Chondrocyte (in vitro differentiated cells): ENCODE measurements at places on chromosomes 5 and 9. TPM values are rescaled to one million over a fixed set of nuclear protein-coding genes. Genes with fewer than 3 reads are reported as not detected.
A peak's percentile ranks its signal among the peaks of the same experiment; 100 is the strongest.

DNA sequence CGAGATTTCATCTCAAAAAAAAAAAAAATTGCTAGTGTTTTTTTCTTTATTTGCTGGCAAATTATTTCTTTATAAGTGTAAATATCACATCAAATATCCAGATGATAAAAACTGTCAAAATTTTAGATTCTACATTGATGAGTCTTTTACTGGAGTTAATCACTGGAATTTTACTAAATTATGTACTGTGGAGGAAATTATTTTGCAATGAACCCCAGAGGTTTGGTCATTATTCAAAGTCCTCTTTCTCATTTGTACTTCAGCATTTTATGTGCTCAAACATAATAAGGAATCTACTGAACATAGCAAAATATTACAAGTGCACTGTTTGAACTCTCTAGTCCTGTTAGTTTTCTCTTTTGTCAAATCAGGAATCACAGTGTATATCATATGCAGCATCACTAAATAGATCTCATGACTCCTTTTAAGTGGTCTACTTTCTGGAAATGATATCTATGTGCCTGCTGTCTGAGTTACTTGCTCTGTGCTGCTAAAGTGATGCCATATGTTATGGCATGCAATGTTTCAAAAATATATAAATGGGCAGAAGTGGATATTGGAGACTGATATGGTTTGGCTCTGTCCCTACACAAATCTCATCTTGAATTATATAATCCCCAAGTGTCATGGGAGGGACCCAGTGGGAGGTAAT, 18.0 kb downstream of the OTULINL start:
- DNase-seq: no peak

SLC6A3 gene
- not detected in 3 replicates for total RNA-seq

DNA sequence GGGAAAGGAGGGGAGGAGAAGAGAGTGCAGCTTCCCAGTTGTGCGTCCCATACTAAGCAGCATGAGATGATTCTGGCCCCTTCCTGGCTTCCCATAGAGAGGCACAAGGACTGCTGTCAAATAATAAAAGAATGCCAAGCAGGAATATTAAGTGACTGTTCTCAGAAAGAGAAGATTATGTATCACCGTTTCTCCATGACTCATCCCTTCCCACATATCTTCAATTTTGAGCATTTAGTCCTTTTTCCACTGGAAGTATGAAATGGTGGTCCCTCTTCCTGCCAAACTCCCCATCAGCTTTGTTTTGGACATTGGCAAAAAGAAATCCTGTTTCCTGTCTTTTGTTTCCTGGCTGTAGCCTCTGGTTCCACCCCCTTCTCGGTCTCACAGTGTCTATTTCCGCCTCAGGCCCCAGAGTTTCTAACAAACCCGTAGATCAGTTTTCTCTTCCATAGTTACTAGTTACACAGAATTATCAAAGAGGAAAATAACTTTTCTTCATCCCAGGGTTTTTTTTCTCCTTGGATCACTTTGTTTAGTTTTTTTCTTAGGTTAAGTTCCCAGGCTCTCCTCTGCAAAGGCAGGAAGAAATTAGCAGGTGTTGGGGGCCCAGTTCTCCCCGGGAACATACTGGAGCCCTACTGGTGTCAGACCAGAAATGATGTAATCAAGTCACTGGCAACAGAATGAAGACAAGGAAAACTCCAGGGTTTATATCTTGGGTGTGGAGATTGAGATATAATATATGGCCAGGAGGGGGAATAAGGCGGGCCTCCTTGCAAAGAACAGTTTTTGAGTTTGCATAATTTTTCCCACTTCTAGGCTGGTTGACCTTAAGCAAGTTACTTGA, 26.4 kb upstream of the ARHGAP26 start:
- DNase-seq: no peak

DNA sequence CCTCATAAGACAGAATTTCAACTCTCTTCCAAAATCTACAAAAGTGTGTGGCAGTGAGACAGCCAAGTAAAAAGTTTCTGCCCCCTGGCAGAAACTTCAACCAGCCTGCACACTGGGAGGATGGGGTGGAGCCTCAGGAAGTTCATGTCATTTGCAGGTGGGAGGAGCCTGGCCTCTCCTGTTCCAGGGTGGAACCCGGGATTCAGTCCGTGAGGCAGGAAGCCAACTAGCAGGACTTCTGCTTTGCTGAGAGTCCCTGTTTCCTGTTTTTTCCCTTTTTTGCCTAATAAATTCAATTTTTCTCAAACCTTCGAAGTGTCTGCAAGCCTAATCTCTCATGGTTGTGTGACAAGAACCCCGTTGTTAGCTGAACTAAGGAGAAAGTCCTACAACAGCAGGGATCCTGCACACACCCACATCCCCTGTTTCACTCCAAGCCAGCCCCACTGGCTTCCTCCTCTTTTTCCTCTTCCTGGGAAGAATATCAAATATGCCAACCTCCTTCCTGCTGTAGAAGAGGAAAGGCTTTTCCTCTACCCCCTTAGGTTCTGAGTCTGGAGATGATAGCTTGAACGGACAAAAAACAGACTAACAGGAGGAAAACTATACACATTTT, 69.3 kb downstream of the ALDH7A1 start:
- no peak for DNase-seq

AFAP1L1 gene
- 1.5 to 9.8 TPM (median 8.3 TPM) in 3 replicates for total RNA-seq

DNA sequence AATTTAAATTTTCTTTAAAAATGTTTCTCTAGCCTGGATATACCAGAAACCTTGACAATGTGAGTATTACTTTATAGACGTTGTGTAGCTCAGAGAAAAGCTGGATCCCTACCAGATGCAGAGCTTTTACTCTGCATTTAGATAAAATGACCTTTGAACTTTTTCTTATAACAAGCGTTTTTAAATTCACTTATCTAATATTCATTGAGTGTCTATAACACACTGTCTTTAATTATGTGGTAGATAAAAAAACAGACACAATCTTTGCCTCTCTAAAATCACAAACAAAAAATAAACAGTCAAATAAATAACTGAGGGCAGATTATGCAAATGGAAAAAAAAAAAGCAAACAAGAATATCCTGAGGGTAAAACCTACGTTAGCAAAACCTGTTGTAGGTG, 773.6 kb downstream of the CDH12 start:
- DNase-seq: no peak

GABRA6 gene
- total RNA-seq: not detected in 3 replicates

DNA sequence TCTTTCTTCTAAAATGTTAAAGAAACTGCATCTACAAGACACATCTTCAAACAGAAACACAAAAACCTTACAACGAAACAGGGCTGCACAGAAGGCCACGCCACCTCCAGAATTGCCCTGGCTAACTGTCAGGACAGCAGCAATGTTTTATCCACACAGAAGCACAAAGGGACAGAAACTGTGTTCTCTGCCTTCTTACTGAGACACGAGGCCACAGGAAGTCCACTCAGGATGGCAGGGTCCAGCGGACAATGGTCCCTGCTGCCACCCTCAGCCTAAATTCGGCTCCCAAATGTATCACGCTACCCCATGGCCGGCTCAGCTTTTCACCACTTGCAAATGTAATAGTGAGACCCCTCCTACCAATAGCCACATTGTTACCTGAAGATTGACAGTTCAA, 159.8 kb upstream of the PHYKPL start:
- DNase-seq: peak; percentile 34

AJM1 gene
- total RNA-seq: 6.3 to 7.5 TPM (median 7.4 TPM) in 3 replicates

TLX3 gene
- not detected in 3 replicates for total RNA-seq

- DNase-seq: no peak
Measured at GRCh38 chr5:121350181-121350930, 501.3 kb upstream of the FTMT start.

CCL27 gene
- total RNA-seq: not detected in 3 replicates

BTNL9 gene
- total RNA-seq: not detected in 3 replicates

MYORG gene
- 5.3 to 7.5 TPM (median 6.8 TPM) in 3 replicates for total RNA-seq

DNA sequence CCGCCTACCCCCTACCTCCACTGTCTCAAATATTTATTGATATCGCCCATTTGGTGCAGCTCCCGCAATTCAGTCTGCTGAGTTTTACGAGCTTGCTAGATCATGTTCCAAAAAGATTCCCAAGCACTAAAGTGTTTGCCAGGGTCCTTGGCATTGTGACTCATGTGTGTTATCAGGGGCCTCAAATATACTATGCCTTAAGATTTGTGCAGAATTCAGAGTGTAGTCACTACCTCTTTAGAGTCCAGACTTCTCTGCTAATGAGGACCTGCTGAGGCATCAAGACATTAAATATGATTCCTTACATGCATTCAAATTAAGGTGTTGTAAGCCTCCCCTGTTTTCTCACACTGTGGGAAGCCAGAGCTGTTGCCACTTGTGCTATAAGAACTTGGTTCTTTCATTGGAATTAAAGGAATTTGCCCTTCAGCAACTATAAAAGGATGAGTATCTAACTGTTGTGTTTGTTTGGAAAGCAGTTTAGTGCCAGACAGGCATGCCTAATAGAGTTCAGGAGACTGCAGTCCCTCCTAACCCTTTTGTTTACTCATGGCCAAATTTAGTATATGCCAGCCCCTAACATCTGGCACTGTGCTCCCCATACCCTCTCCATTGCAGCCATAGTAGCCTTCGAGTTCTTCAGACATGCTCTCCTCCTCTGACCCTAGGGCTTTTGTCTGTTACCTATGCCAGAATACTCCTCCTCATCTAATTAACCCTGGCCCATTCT, 316.4 kb downstream of the NR3C1 start:
- DNase-seq: no peak

GRCh38 chr9:121233906-121234831, 32.5 kb upstream of the RAB14 start:
- no peak for DNase-seq

EIF4E1B gene
- total RNA-seq: not detected in 3 replicates

GRCh38 chr5:59790776-59791475, 102.6 kb downstream of the PDE4D start:
- DNase-seq: no peak

GRCh38 chr5:176173647-176174046, 64.6 kb upstream of the SIMC1 start:
- no peak for DNase-seq

DNA sequence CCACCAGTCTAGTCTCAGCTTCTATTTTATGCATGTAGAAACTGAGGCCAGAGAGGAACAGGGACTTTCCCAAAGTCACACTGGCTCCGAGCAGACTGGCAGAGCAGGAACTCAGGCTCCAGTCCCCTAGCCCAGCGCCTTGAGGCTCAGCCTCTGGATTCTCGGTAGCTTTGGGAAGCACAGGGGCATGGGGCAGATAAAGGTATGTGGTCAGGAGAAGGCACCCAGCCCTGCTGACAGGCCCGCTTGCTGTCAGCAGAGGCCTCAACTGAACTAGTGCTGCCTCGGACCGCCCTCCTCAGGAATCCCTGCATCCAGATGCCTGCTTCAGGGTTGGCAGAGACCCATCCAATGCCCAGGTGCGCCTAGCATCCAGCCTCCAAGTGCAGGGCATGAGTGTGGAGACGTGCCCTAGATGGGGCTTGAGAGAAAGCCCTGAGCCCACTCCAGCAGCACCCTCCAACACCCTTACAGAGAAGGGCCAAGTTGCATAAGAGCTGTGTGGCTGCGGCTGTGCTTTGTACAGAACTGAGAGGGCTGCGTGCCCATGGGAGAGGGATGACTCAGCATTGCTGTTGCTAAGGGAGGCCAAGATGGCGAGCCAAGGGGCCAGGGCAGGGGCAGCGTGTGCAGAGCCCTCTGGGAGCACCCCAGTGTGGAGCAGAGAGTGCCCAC, 168.6 kb downstream of the MACROH2A1 start:
- DNase-seq: peak; percentile 59

TMEM215 gene
- not detected in 3 replicates for total RNA-seq

PRR7 gene
- total RNA-seq: 4.8 to 5.5 TPM (median 5.3 TPM) in 3 replicates

INSL6 gene
- total RNA-seq: not detected in 3 replicates

- no peak for DNase-seq
Measured at GRCh38 chr5:176609724-176610434, at the start of gene GPRIN1. Gene GPRIN1 (minus strand): TSS chr5:176610156. CDS start chr5:176599834, 10,322 bp downstream.

NR4A3 gene
- 0.34 to 1.3 TPM (median 1.2 TPM) in 3 replicates for total RNA-seq

GRCh38 chr5:35129921-35130485, 82.3 kb upstream of the AGXT2 start:
- no peak for DNase-seq

DNA sequence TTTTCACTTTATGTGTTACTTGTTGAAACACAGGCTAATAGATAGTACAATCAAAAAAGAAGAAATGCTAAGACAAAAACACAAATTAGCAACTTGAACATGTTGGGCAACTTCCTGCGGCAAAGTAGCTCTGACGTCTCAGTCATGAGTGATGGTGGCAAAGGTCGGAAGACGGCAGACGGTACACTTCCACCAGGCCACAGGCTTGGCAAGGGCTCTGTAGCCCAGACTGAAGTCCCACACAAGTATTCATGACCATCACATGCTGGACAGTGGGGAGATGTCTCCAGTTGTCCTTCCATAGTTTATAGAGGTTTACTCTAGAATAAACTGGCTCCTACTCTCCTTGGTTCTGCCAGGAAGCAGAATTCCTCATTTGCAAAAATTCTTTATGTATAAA, 831.3 kb downstream of the MTRR start:
- no peak for DNase-seq

ARPC5L gene
- 30.1 to 36.0 TPM (median 35.1 TPM) in 3 replicates for total RNA-seq

- no peak for DNase-seq
Measured at GRCh38 chr5:97840643-97841042, 657.6 kb upstream of the RIOK2 start.

DNA sequence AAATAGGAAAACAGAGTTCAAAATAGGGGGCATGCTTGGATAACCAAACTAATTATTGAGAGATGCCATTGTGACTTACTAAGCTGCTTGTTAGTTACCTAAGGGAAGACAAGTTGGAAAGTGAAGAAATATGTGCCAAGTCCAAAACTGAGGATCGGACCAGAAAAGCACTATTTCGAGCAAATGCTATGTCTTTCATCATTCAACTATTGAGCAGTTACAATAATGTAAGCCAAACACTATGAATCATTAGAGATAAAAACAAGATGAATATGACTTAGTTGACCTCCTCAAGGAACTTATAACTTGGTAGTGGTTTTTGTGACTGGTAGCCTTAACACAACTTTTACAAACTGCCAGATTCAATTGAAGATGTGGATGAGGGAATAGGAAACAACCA, 240.6 kb upstream of the MPDZ start:
- DNase-seq: no peak

SLC36A2 gene
- not detected in 3 replicates for total RNA-seq

DNA sequence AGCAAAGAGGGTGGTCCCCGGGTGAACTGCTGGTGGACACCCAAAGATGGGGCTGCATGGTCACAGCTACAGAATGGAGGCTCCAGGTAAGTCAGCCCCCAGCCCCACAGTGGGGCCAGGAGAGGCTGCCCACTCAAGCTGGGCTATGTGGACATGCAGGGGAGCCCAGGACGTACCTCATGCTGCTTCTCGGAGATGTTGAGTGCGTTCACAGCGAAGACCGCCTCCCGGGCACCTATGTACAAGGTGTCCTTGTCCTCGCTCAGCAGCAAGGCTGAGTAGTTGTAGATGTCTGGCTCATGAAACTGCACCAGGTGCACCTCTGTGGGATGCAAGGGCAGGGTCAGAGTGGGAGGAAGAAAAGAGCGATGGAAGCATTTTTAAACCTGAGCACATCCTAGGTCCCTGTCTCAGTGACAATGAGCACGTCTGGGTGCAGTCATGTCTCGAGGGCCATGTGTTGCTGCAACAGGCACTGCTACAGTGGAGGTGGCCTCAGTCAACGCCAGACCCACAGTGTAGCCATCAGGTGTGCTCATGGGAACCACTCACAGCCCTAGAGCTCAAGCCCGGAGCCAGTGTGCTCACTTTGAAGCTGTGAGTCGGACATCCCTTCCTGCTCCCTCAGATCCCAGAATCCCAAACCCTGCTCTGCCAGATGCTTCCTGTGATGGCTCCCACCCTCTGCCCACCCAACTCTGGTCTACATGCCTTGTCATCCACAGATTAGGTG, 84.6 kb downstream of the SECISBP2 start:
- no peak for DNase-seq
